ENCODE measurements at places on chromosomes 4 and X.
A peak's percentile ranks its signal among the peaks of the same experiment; 100 is the strongest.

- DNase-seq = no peak
Measured at GRCh38 chrX:49064303-49064702, 5.5 kb downstream of the CCDC120 start.

GRCh38 chrX:103628386-103629317, at the start of gene TCEAL1:
TCEAL1 (plus strand) TSS chrX:103628975; CDS start chrX:103629917, 942 bp downstream.
- DNase-seq = peak; percentile 35

- DNase-seq = no peak
Measured at GRCh38 chr4:95362906-95363558, 185.7 kb downstream of the UNC5C start.

DNA sequence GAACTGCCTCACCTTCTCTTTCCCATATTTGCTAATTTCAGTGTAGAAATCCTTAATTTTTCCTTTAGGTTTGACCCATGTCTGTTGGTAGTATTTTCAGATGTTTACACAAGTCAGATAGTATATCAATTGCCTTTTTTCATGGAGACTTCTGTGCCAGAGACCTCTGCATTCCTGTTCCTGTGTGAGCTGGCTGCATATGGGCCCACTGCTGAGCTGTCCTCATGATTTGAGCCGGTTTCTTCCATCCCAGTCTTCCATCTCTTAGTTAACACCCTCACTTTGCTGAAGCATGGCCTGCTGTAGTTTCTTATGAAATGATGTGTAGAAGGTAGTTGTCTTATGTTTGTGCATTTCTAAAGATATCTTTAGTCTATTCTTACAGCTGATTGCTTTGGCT, 40.0 kb downstream of the CDS1 start:
- no peak for DNase-seq

DNA sequence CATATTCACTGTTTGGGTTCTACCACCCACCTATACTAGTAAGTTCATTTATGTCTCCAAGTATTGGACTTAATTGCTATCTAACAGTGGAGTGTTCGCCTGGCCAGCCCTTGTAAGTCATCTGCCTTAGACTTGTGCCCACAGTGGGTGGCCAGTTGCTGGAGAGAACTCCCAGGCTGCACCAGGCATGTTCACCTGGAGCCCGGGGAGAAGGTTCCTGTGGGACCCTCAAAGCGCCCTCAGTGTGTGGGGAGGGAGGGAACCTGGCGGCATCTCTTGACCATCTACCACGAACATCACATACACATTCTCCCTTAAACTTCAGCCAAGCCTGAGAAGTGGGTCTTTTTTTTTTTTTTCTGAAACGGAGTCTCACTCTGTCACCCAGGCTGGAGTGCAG, 138.1 kb downstream of the CPZ start:
- DNase-seq = no peak

- no peak for DNase-seq
Measured at GRCh38 chr4:41394481-41394894, 137.8 kb downstream of the UCHL1 start.

DNA sequence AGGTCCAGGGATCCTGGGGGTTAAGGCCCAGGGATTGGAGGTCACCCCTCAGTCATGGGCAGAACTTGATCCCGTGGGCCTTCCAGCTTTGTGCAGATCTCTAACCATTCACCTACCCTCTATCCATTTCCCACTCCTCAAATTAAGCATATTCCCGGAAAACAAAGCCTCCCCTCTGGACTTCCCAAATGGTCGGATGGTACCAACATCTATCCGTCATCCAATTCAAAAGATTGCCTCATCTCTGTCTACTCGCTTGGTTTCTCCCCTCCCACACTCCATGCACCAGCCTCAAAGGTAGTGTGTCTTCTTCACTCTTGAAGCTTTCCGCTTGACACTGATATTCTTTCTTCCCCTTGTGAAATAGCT, 473 bp upstream of the BCLAF3 start:
- DNase-seq = no peak

Measured in omental fat pad (tissue), 4 donors.